WTC11 (cell line): ENCODE measurements at places on chromosomes 2 and 18.

DNA sequence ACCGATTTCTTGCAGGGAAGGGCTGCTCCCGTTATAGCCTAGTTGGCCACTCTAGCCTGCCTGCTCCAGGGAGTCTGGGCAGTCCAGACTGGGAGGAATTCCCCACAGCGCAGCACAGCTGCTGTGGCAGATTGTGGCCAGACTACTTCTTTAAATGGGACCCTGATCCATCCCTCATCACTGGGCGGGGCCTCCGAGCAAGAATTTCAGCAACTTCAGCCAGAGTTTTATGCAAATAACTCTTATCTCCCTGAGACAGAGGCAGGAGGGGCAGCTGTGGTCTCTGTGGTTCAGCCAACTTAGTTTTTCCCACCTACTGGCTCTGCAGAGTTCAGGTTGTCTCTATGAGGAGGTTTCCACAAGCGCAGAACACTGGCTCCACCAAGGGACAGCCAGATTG, 1583.2 kb downstream of the SUCLG1 start:
- DNase-seq = no peak

- DNase-seq = no peak
These were observed 180.6 kb downstream of the PARD3B start for GRCh38 chr2:204725693-204726360.

DNA sequence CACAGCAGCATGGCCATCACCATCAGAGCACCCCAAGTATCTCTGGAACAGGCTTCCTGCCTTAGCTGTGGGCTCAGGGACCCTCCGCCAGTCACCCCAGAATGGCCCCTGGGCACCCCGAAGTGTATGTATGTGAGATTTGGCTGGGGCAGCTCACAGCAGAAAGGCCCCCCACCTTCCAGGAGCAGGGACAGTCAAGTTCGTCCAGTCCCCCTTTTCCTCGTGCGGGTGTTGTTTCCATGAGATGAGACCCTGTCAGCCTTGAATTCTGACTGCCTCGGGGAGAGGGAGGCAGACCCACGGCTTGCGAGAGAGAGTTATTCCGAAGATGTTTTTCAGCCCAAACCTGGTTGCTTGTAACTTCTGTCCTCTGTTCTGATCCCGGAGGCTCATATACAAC, 290.9 kb upstream of the HDAC4 start:
- no peak for DNase-seq

DNA sequence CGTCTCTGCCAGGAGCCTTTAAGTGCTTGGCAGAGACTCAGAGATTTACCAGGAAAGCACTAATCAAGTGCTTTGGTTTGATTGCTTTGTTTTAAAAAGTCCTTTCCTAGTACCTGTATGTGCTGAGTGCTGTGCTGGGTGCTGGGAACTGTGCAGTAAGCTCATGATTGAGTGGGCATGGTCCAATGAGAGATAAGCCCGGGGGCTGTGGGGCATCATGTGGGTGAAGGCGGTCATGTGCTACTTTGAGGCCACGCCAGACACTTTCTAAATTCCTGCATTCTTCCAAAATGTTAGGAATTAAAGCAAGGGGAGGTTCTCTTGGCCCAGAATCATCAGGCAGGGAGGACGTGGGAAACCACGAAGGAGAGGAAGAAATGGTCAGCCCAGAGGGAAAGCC, 109.0 kb downstream of the ACAA2 start:
- no peak for DNase-seq

GRCh38 chr18:72470391-72470790, 73.8 kb downstream of the CBLN2 start:
- no peak for DNase-seq

GRCh38 chr18:76161983-76162382, 333.1 kb downstream of the ZNF516 start:
- no peak for DNase-seq

GRCh38 chr18:47204908-47205522, 28.9 kb upstream of the IER3IP1 start:
- peak; percentile 65 for DNase-seq

- no peak for DNase-seq
These were observed 21.3 kb downstream of the NOL10 start for GRCh38 chr2:10668402-10669012.

GRCh38 chr2:73112913-73113854, at the start of gene RAB11FIP5:
TSS of gene RAB11FIP5 (minus strand) at chr2:73112948. CDS start at chr2:73112777, 171 bp downstream.
- peak; percentile 86 for DNase-seq

DNA sequence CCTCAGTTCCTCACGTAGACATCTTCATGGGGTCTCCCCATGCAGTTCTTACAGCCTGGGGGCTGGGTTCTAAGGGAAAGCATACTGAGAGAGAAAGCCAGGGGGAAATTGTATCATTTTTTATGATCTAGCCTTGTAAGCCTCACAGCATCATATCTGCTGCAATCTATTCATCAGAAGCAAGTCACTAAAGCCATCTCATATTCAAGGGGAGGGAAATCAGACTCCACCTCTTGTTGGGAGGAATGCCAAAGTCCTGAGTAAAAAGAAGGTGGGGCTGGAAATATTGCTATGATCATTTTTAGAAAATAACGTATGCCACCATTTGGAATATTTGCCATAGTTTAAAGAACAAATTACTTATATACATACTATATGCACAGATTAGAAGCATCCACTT, 304.6 kb downstream of the TXNL1 start:
- DNase-seq = no peak

DNA sequence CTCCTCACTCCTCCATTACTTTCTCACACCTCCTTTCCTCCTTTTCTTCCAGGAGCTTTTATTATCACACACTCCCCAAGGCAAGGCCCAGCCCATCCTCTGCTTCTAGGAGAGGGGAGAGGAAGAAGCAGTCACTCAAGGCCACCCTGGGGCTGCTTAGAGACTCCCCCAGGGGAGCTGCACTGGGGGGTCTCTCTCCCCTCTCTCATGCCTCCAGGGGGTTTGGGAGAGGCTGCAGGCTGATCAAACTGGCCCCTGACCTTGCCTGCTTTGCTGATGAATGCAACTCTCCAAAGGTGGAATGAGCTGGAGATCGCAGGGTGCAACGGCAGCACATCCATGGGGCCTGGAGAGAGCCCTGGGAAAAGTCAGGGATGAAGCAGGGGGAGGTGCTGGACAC, 216.9 kb downstream of the CELF4 start:
- DNase-seq = no peak

GRCh38 chr2:70255637-70256314, 2.2 kb upstream of the PCYOX1 start:
- no peak for DNase-seq

DNA sequence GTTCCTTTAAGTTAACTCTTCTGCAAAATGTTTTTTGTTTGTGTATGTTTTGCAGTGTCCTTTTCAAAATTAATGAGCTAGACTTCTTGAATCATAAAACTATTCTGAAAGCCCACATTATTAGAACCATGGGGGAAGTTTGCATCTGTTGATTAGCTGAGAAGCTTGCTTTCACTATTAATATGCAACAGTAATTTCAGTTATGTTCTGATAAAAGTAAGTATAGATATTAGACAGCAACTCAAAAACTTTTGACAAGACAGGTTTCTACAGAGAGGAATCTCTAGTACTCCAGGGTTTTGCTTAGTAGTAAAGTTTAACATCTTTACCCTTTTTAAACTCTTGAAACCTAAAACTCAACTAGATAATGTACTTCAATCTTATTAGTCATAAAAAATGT, 147.8 kb downstream of the UBE2E3 start:
- DNase-seq = no peak

DNA sequence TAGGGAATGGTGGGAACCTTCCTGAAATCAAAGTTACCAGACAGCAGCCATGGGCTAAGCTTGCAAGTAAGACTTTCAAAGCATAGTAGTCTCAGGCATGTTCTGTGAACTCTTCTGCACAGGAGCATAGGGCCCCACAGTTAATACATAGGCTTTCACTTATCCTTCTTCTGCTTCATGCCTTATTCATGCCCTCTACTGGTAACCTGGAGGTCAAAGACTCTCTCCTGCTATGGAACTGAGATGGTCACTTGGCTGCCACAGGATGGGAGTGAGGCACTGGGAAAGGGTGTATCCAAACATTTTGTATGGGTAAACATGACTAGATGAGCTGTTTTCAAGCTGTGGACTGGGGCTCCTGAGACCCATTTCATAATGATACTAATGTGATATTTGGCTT, 49.1 kb upstream of the ZNF638 start:
- DNase-seq = no peak

DNA sequence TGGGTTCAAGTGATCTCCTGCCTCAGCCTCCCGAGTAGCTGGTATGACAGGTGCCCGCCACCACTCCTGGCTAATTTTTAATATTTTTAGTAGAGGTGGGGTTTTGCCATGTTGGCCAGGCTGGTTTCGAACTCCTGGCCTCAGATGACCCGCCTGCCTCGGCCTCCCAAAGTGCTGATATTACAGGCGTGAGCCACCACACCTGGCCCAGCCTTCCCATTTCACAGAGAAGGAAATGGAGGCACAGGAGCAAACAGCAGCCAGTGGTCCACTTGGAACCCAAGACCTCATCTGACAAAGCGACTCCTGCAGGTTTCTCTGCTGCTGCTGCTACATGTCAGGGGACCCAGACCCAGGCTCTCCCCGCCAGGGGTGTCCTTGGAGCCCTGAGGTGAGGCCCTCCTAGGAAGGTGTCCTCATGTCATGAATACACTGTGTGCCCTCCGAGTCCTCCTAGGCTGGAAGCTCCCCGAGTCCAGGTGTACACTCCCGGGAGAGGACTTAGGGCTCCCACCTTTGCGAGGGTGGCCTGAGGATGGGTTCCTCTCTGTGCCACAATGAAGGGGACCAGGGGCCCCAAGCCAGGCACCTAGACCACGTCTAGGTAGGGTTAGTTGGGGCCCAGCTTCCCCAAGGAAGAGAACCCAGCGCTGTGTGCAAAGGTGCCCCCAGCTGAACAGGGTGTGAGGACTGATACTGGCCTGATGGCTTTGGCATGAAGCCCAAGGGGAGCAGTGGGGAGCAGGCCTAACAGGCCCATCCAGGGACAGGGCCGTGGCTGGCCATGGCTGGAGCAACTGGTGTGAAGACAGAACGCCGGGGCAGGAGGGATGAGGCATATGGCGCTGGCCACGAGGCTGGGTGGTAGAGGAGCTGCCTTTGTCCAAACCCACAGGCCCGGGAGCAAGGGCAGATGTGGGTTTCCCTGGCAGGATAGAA, 56.1 kb downstream of the HS6ST1 start:
- DNase-seq = no peak

DNA sequence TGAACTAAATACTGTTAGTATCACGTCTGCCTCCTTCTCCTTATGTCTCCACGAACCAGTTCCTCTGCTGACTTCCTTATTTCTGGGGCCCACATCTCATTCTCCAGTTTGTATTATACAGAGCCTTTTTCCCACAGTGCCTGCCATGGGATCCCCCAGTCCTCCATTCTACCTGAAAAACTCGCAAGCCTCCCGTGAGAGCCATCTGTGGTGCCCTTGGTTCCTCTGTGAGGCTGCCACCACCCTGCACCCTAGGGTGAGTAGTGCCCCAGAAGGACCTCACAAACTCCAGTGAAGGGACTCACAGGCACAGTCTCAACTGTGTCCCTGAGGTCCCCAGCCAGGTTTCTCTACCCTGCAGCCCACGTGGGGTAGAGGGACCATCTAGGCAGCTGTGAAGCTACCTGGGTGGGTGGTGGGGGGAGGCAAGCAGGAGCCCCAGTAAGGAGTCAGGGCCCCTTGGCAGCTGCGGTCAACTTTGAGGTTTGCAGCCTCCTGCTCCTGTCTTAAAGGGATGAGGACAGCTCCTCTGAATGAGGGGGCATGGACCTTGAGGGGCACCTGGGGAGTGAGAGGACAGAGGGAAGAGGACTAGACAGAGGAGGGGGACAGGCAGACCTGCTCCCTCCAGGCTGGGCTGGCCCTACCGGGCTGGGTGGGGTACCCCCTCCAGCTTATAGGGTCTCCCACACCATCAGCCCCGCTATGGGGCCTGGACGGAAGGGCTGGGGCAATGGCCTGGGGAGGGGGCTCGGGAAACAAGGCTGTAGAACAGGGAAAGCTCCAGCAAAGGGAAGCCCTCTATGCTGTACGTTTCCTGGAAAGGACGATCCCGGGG, 1.0 kb downstream of the PSTPIP2 start:
- no peak for DNase-seq

GRCh38 chr2:113232740-113233139, 46.0 kb downstream of the PAX8 start:
- DNase-seq = no peak

GRCh38 chr2:106745468-106745867, 140.5 kb downstream of the ST6GAL2 start:
- DNase-seq = peak; percentile 10

GRCh38 chr18:422966-423365, 77.5 kb downstream of the COLEC12 start:
- no peak for DNase-seq

GRCh38 chr2:177093371-177093770, 119.2 kb upstream of the HNRNPA3 start:
- no peak for DNase-seq

- no peak for DNase-seq
These were observed 343.5 kb upstream of the NT5C1B start for GRCh38 chr2:18932853-18933252.

DNA sequence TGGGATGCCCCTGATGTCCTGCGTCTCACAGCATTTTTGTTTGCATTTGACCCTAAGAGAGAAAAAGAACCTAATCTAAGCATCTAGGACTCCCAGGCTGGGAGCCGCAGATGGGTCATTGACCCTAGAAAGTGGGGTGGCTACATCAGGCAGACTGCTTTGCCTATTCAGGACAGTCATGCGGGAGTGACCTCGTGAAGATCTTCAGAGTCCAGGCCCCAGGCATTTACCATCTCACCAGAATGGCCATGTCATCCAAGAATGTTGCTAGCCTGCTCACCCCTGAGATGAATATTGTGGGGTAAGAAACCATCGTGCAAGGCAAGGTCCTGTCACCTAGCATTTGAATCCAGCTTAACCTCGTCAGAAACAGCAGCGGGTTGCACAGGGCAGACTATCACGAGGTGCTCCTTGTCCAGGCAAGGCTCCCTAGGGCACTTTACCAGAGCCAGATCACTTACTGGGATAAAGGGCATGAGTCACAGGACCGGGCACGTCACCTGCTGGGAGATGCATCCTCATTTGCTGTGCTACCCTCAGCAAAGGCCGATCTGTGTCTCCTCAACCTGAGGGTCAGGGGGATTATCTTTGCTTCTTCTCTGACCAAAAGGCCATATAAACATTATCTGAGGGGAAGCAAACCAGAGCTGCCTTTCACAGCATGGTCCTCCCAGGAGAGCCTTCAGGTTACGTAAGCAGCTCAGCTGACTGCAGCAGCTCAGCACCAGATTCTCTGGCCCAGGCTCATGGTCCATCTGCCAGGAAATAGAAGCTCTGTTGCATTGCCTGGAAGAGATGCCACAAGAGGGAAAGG, 162.3 kb downstream of the ACKR3 start:
- no peak for DNase-seq

DNA sequence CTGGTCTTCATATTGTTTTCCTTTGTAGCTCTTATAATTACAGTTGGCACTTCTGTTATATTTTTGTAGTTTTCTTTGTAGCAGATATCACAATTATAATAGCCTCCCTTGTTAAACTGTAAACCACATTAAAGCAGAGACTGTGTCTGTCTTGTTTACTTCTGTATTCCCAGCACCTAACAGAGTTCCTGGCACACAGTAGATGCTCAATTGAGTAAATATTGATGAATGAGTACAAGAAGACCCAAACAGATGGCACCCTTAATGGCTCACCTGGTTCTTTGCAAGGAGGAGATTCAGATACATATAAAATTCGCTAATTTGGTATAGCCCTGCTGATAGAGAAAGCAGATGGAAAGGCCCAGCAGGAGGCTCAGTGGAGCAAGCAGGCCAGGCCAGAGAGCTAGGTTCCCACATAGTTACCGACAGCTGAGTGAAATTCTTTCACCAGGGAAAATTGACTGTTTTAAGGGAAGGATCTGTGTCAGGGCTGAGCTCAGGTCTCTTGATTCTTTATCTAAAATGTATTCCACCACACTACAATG, 120.1 kb downstream of the NUP35 start:
- DNase-seq = peak; percentile 33

GRCh38 chr2:36785179-36785795, 88.8 kb downstream of the VIT start:
- peak; percentile 71 for DNase-seq
